ENCODE measurements at places on chromosomes 16 and 17.

DNA sequence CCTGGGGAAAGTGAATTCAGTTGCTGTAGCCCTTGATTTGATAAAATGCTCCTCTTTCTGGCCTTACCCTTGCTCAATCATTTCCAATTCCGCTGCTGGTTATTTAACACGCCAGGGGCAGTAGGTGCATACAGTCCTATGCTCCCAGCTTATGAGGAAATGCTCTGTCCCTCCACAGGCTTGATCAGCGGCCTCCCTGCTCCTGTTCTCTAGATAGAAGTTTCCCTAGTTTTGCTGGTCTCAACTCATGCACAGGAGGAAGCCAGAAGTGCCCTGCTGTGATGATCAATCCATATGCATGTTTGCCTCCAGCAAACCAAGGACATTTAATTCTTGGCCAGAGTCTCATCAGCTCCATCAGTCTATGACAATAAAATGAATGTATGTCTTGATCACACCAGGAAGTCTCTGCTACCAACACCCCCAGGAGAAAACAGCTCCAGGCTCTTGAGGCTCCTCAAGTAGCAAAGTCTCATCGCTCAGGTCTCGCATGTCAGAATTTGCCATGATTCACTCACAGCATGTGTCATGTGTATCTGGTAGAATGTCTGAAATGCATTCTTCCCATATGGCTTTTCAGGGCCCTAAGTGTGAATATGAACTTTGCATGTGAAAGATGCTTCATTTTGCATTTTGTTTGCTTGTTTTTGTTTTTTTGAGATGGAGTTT lies 208.9 kb downstream of the CDH13 start:
- no peak for DNase-seq

GRCh38 chr17:73798111-73798748 lies 154.0 kb upstream of the SDK2 start:
- no peak for DNase-seq

DNA sequence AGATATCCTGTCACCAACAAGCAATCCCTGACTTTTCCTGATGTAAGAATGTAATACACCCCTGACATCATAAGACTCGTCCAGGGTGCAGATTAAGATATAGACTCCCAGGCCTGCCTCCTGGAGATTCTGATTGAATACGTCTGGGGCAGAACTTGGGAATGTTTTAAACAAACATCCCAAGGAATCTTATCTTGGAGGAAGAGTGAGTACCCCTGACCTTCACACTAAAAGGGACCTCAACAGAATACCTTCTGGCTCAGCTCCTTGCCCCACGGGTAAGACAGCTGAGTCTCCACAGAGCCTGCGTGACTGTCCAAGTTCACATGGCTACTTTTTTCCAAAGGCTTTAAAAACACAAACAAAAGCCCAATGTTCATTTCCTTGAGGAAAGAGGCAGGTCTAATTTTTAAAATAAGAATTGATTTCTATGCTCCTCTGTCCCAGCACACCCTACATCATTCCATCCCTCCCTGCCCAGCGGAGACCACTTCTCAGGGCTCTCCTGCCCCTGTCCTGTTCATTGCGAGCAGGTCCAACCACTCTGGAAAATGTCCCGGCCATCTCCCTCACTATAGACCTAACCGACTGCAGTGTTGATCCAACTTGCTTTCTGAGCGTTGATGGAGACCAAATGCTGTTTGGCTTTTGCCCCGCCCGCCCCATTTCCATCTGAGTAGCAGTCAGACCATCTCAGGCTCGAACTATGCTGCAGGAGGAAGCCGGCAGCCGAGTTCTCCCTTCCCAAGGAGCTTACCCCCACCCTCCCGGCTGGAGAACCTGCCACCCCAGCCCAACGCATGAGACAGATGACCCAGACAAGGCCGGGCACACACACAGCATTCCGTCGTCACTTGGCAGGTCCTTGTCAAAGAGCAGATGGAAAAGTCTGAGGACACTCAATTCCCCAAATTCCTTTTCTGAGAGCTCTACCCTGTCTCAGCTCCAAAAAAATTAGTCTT lies 44.1 kb upstream of the MYH10 start:
- DNase-seq: no peak

GRCh38 chr17:68431661-68432071 lies 25.6 kb downstream of the WIPI1 start:
- DNase-seq: no peak

DNA sequence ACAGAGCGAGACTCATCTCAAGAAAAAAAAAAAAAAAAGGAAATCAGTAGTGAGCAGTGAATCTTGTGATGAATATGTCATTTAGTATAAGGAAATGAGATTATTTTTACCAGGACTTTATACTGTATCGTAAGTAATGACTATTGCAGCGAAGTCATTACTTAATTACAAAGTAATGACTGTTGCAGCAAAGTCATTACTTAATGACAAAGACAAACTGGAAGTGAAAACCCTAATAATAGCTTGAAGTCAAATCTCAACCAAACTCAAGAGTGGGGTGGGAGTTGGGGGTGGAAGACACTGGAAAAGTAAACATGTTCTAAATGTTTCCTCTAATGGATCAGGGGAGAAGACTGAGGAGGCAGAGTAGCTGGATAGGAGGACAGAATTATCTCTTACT lies 76.5 kb downstream of the ARHGAP44 start:
- no peak for DNase-seq

GRCh38 chr17:27466376-27466742 lies 10.1 kb downstream of the KSR1 start:
- no peak for DNase-seq

DNA sequence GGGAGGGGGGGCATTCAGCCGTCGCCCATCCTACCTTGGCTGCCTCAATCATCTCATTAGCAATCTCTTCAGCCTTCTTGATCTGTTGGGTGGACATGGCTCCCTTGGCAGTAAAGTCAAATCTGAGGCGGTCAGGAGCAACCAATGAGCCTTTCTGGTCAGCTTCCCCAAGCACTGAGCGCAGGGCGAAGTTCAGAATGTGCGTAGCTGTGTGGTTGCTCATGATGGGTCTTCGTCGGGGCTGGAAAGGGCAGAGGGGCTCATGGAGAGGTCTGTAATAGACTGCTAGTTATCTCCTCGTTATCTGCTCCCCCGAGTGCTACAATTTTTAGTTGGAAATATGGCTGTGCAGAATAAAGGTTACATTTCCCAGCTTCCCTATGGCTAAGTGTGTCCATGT lies 7.2 kb upstream of the EXOSC6 start:
- DNase-seq: no peak

DNA sequence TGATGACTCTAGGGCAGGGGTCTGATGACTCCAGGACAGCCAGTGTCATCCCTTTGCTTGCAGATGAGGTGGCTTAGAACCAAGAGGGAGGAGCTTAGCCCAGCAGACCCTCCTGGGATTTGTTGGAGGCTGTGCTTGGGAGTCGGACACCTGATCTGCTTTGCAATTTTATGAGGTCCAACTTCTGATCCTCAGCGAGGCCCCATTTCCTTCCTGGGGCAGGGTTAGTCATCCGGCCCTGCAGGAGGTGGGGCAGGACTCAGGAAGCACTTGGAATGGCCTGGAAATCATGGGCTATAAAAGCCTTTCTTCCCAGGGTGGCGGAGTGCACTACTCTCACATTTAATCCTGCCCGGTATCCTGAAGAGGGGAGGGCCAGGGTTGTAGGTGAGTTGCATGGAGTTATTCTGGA lies 168.5 kb downstream of the MSI2 start:
- no peak for DNase-seq

- DNase-seq: no peak
These were observed 2.3 kb upstream of the TPPP3 start for GRCh38 chr16:67395458-67396158.

DNA sequence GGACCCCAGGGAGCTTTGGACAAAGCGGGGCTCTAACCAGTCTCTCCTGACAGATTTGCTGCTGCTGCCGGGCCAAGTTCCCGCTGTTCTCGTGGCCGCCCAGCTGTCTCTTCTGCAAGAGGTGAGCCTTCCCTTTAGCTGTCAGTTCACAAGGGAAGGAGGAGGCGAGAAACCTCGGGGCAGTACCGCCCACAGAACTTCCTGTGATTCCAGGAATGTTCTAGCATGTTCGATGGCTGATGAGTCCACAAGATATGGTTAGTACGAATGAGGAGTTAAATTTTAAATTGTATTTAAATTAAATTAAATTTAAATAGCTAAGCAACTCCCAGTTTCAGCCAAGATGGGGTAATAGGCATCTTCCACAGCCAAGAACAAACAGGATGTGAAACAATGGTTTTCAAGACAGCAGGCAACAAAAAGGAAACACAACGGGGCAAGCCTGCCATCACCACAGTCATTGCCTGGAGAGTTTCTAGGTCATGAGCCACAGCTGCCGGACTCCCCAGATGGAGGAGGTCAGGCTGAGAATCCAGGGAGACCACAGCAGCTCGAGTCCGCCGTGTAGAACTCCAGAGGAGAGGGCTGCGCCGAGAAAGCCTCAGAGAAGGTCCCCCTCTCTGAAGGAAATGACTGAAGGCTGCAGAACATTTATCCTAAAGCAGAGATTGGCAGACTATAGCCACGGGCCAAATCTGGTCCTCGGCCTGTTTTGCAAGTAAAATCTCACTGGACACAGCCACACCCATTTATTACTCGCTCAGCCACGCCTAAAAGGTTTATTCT lies 9.5 kb upstream of the TCF25 start:
- DNase-seq: no peak

DNA sequence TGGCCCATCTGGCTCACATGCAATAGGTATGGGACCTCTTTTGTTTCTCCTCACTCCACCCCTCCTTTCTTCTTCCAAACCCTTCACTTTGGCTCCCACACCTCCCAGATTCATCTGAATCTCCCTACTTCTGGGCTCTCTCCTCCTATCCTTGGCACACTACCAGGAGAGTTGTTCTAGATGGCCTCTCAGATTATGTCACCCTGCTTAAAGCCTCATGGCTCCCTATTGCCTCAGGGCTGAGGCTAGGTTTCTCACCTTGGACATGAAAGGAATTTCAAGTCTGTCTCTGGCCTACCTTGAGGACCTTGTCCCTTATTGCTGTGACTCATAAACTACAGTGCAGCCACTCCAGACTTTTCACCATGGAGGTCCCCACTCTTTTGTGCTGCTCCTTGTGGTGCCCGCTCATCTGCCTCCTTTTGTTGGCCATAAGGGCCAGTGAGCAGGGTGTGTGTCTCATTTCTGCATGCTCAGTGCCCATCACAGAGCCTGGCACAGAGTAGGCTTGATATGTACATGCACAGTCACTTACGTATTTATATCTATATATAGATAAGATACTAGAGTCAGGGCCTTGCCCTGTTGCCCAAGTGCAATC lies 1.0 kb upstream of the MFAP4 start:
- no peak for DNase-seq

DNA sequence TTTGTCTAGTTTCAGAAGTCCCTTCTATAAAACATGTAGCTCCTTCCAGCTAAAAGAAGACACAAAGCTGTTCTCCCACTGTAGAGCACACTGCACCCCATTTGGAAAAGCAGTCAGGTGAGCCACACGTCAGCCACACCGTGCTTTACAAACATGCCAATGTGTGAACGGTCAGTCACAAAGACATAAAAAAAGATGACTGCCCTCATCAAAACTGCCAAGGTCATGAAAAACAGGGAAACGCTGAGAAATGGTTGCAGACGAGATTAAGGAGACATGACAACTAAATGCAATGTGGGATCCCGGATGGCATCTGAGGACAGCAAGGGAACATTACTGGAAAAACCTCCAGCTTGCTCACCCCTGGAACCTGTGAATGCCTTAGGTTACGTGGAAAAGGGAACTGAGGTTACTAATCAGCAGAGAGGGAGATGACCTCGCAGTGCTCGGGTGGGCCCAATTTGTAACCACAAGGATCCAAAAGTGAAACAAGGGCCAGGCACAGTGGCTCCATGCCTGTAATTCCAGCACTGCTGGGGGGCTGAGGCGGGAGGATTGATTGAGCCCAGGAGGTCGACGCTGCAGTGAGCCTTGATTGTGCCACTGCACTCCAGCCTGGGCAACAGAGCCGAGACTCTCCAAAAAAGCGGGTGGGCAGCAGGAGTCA lies 8.1 kb downstream of the ANKRD11 start:
- DNase-seq: no peak

GRCh38 chr16:62543516-62543915 lies 507.3 kb upstream of the CDH8 start:
- DNase-seq: no peak

DNA sequence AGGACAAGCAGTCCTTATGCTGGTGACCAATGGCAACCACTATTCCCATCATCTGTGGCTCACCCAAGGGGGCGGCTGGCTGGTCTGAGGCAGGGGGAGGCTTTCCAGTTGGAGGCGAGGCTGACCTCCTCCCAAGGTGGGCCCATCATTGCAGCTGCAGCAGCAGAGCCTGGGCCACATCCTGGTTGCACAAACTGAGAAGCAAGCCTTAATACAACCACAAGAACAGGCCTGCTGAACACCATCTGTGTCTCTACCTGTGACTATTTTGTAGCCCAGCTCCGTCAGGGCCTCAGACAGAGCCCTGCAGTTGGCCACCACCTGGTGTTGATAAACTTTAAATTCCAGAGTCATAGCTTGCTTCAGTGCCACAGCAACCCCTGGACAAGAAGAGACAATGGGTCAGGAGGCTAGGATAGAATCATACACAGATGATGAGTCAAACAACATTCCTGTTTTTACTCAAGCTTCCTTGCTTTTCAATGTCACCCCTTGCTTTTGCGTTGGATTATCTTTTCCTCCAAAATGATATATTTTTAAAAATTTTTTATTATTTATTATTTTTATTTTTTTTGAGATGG lies 17.9 kb downstream of the SMCR8 start:
- no peak for DNase-seq

- no peak for DNase-seq
These were observed 179.6 kb downstream of the CCT6B start for GRCh38 chr17:34781571-34782108.

DNA sequence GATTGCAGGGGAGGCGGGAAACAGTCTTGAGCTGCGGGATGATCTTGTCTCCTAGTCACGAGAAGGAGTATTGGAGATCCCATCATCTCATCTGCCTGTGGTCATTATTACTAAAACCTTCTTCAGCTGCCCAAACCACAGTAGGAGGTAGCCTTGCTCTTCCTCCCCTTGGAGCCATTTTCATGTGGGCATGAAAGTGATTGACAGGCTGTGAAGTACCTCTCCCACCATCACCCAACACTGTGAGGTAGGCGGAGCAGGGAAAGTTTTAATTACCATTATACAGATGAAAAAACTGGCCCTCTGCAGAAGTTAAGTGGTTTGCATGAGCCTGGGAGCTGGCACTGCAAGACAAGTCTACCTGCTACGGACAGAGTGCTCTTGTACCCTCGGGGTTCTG lies 237.3 kb downstream of the MSI2 start:
- no peak for DNase-seq

- no peak for DNase-seq
These were observed 90.4 kb downstream of the TMEM100 start for GRCh38 chr17:55632236-55632635.

- no peak for DNase-seq
These were observed at the start of gene ATP2C2 for GRCh38 chr16:84368308-84368996. ATP2C2 (plus strand) TSS chr16:84368538; CDS start chr16:84368616, 78 bp downstream.

Data from SIG-M5 (cell line).